ENCODE measurements at places on chromosomes 16 and 17.

GRCh38 chr17:58702045-58702476 lies 9.7 kb downstream of the RAD51C start:
- DNase-seq, result no peak

DNA sequence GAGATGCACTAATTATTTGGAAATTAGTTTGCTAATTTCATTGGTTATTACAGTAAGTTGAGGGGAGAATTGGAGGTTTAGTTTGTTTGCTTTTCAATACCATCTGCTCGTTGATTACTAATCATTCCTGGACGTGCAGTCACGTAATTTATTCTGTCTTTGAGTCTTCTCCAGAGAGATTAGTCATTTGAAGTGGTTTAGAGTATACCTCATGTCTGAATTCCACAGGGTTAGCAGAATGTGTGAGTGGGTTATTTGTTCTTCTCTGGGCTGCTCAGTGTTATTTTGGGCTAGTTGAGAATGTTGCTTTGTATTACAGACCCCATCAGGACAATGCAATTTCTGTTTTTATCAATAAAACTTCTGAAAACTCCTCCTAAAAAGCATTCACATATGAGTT lies 265.0 kb downstream of the RBFOX1 start:
- DNase-seq, result no peak

DNA sequence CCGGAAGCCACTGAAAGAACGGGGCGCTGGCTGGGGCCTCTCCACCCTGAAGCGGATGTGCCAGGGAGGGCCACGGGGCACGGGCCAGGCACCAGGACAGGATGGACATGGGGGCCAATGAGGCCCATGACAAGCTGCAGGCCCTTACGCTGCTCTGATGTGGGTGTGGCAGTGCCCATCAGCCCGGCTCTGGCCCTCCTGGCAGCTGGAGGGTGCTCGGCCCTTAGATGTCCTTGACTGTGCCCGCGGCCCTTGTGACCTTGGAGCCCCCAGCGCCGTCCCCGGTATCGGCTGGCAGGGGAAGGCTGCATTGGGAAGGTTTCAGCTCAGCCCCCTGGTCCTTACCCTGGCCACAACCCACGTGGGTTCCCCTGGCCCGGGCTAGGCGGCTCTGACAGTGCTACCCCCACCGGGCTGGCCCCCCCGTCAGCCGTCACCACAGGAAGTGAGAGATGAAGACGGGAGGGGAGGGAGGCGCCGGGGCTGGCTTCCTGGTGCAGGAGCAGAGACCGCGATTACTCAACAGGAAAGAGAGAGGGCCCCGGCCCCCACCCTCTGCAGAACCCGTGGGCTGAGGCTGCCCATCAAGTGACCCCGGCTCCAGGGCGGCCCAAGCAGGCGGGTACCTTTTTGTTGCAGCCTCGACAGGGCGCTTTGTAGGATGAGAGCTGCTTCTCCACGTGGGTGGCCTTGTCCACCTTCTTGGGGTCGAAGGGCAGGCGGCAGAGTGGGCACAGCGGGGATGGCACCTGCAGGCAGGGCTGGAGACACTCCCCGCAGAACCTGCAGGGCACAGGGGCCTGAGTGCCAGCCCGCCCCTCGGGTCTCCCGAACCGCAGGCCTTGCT lies 5.3 kb downstream of the RNF166 start:
- no peak for DNase-seq

DNA sequence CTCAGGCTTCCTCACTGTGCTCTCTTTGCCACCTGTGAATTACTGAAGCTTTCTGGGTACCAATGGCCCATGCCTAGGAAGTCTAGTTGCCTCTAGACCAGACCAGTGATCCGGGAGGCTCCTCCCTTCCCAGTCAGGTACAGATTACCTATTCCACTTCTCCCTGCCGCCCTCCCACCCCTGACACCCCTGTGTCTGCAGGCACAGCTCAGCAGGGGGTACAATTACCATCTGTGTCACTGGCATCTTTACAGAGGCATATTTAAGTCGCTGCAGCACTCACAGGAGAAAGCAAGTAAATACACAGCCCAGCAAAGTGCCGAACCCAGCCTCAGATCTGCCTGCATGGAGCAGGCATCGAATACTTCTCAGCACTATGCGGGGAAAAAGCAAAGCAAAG lies 5.3 kb upstream of the WSCD1 start:
- no peak for DNase-seq

- no peak for DNase-seq
These were observed 1.3 kb downstream of the SLC2A4 start for GRCh38 chr17:7282752-7283321.

GRCh38 chr17:1055751-1056645 lies 59.1 kb downstream of the TIMM22 start:
- DNase-seq, result no peak
